ENCODE measurements at places on chromosomes 7 and 10. TPM values are rescaled to one million over a fixed set of nuclear protein-coding genes. Genes with fewer than 3 reads are reported as not detected.

The TMEM176B gene
- total RNA-seq: 0.25 TPM

- no peak overlapping the region for H3K27ac ChIP-seq
- no peaks in the 10 kb centered on the region for H3K27me3 ChIP-seq
- no peak overlapping the region for H3K4me3 ChIP-seq
- peaks cover 1% of the 10 kb centered on the region for H3K36me3 ChIP-seq
- H3K4me1 ChIP-seq: no peaks in the 10 kb centered on the region
Measured at GRCh38 chr10:75179657-75180177, 30.9 kb upstream of the VDAC2 start.

The ATRNL1 gene
- total RNA-seq: 1.7 TPM

The NKX2-3 gene
- total RNA-seq: not detected

The PAPOLB gene
- total RNA-seq: 0.07 TPM

DNA sequence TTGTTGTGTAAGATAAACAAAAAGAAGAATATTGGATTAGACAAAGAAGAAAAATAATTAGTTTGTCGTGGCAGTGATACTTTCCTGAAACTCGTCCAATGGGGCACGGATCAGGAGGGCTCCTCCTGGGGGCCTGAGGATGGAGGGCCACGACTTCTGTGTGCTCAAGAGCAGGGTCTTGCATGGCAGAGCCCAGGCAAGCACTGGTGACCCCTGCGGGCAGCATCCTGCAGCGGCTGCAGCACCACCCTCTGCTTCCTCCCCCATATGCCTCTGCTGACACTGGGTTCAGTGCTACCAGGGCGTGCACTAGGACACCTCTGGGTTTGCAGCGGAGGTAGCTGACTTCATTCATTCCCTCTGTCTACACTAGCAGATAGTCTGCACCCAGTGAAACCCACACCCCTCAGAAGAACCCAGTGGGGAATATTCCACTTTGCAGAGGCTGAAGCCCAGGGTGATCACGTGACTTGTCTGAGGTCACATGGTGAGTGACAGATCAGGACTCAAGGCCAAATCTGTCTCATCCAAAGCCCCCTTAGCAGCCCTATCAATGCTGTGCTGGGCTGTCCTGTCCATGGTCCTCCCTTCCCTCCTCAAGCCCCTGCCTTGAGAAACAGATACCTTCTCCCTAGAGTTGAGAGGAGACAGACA, 375.5 kb downstream of the TCERG1L start:
- no peaks in the 10 kb centered on the region for H3K27me3 ChIP-seq
- no peak overlapping the region for H3K27ac ChIP-seq
- no peak for DNase-seq
- no peaks in the 10 kb centered on the region for H3K36me3 ChIP-seq
- no peaks in the 10 kb centered on the region for H3K4me1 ChIP-seq

DNA sequence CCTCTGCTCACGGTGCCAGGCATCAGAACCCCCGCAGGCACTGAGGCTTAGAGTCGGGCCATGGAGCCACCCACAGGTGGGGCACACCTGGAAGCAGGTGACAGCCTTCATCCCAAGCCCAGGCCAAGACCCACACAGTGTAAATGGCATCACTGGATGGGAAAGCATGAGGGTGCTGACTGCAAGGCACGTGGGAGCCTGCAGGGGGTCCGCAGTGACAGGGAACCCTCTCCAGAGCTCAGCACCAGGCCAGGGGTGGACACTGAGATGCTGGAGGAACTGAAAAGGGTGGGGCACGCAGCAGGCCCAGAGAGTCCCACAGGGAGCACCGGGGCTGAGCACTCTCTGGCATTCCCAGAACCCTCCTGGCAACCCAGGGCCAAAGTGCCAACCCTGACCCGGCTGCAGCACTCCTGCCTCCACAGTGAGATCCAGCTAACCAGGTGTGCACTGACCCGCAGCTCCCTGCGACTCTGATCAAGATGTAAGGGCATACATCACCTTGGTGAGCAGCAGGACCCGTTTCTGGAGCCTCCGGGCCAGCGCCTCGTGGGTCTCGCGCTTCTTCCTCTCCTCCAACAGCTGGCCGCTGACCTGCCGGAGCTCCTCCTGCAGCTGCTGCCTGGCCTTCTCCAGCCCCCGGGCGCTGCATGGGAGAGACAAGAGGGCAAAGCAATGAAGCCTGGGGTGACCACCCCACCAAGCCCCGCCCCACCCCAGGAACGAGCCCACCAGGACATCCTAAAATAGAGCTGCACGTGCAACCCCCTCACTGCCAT, 163.9 kb downstream of the MAD1L1 start:
- no peak overlapping the region for H3K27ac ChIP-seq
- H3K4me3 ChIP-seq: no peak overlapping the region
- no peak for DNase-seq
- no peaks in the 10 kb centered on the region for H3K27me3 ChIP-seq
- peaks cover 6% of the 10 kb centered on the region for H3K36me3 ChIP-seq

The PSAP gene
- total RNA-seq: 509 TPM

DNA sequence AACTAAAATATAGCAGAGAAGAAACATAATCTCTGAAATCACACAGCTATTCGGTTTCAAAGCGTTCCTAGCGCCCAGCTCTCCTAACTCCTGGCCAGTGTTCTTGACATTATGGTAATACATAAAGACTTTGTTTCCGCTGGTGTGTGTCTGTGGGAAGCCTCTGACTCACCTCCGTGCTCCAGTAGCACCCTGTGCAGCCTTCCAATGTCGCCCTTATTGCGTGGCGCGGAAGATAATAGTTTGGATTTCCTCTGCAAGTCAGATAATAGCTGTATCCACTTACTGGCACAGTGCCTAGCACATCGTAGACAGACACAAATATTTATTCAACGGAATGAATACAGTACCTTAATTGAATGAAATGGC, 570 bp downstream of the BMS1 start:
- no peaks in the 10 kb centered on the region for H3K27me3 ChIP-seq
- no peak for DNase-seq
- peaks cover 13% of the 10 kb centered on the region for H3K4me1 ChIP-seq
- H3K27ac ChIP-seq: no peak overlapping the region
- peak overlapping the region; percentile 72 for H3K4me3 ChIP-seq

DNA sequence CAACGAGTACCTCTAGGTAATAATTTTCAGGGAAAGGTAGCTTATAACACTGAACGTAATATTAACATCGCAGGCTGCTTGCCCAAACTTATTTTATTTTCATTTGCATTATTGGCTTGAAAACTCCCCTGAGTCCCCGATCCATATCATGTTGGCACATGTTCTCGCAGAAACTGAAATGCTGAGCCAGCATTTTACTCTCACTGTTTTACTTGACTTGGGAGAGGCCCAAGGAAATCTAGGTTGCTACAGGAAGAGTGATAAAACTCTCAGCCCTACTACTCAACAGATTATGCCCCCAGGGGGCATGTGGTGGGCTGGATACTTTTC, 183.5 kb upstream of the HABP2 start:
- H3K36me3 ChIP-seq: no peaks in the 10 kb centered on the region
- no peaks in the 10 kb centered on the region for H3K27me3 ChIP-seq
- H3K27ac ChIP-seq: no peak overlapping the region
- no peak overlapping the region for H3K4me3 ChIP-seq

Data from B cell (primary cell).